ENCODE measurements at places on chromosomes 5 and 9.

DNA sequence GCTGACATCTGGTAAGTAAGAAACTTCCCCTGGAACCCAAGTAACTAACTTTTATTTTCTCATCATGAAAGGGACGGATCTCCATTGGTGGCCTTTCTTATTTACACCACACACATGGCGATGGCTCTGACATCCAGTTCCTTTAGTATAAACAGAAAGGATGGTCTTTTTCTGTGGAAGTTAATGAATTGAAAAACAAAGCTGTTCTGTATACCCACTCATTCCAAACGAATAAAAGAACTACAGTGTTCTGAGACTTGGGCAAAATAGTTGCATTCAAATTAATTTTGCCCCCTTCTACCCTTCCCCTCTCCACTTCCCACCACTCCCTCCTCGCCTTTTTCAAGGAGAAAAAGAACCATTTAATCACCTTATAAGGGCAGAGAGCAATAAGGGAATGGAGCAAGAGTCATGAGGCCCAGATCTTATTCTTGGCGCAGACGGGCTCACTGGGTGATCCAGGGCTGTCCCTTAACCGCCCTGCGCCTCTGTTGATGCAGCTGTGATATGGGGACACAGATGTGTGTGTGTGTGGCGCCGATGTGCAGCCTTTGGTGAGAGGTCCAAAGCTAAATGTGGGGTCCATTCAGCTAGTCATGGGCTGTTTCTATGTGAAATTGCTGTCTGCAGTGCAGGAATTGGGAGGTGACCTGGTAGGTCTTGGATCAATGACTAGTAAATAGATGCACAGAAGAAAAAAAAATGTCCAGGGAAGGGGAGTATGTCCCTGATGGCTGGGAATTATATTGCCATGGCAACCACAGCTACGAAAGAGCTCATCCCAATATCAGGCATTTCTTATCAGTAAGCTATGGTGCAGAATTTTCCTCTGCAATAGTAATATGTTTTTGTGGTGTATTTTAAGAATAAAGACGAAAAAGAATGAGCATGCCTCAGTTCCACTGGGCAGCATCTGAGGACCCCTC lies 141.5 kb upstream of the ERCC6L2 start:
- no peak for DNase-seq

GRCh38 chr9:102482776-102483175 lies 512.4 kb upstream of the CYLC2 start:
- no peak for DNase-seq

DNA sequence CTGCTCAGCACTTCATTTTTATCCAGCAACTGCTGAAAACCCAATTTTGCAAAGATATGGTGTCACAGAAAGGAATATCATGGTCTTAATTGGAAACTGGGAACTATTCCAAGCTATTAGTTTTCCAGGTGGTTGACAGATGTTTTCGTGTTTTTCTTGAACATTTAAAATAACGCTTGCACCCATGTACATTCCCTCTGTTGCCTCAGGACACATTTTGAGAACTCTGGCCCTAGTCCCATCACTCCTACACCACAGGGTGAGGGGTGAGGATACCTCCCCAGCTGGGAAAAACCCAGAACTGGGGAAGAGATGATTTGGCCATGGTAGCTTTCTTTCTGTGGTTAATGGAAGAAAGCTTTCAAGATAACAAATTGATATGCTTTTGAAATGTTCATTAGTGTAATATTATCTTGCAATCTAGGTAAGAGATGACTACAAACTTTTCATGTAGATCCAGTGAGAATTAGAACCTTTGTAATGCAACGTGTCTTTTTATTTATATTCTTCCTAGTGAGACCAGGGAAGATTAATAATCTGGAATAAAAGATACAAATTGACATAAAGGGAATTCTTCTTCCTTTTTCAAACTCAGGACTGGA lies 627.0 kb downstream of the RAB3C start:
- peak; percentile 45 for DNase-seq

DNA sequence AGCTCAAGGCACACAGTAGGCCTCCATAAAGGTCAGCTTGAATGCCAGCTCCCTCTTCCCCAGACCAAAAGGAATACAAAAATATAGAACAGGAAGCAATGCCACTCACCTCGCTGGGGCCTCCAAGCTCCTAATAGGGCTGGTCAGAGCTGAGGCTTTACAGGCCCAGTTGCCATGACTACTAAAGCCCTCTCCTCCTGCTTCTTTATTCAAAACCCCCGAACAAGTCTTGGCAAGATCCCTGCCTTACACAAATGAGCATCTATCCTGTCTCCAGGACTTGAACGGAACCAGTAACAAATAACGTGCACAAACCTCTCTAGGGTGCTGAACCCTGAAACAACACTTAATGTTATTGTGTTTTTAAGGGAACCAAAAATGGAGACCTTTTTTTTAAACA lies 136.3 kb downstream of the SIL1 start:
- DNase-seq: no peak

- no peak for DNase-seq
These were observed 458.0 kb downstream of the DMAC1 start for GRCh38 chr9:7341571-7341970.

GRCh38 chr5:13027874-13028273 lies 916.6 kb downstream of the DNAH5 start:
- no peak for DNase-seq

GRCh38 chr5:32703957-32704356 lies 7.2 kb upstream of the NPR3 start:
- no peak for DNase-seq

- no peak for DNase-seq
These were observed 772.1 kb upstream of the DMAC1 start for GRCh38 chr9:8571643-8572042.

- no peak for DNase-seq
These were observed 3.9 kb upstream of the LCN9 start for GRCh38 chr9:135659252-135659651.

- DNase-seq: no peak
These were observed 885.6 kb upstream of the DMAC1 start for GRCh38 chr9:8684978-8685708.

DNA sequence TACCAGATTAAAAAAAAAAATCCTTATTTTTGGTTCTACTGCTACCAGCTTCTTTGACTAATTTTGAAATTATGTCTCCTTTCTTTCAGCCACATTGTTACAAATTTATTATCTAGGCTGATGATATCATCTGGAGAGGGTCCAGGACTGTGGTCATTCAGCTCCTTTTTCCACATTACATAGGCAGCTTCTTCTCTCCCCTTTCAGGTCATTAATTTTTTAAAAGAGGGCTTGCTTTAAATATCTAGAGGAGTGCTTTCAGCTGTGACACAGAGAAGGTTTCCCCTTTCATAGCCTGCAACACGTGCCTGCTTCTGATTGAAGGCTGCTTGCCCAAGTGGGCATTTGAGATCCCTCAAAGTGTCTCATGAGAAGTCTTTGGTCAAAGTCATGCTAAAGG lies 155.7 kb upstream of the PAPPA start:
- peak; percentile 28 for DNase-seq

GRCh38 chr9:131813116-131813515 lies 73.2 kb upstream of the RAPGEF1 start:
- DNase-seq: no peak

- no peak for DNase-seq
These were observed 25.4 kb upstream of the ZSWIM6 start for GRCh38 chr5:61306531-61307131.

GRCh38 chr9:129064499-129064908 lies 16.4 kb upstream of the DOLPP1 start:
- no peak for DNase-seq

DNA sequence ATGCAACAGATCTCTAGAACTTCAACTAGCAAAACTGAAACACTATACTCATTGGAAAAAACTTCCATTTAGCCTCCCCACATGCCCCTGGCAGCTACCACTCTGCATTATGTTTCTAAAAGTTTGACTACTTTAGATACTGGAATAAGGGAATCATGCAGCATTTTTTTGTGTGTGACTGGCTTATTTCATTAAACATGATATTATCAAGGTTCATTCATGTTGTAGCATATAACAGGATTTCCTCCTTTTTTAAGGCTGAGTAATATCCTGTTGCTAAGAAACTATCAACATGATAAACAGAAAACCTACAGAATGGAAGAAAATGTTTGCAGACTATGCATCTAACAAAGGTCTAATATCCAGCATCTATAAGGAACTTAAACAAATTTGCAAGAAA lies 597.9 kb downstream of the DMRTA1 start:
- DNase-seq: peak; percentile 8

- DNase-seq: no peak
These were observed 330.2 kb upstream of the NREP start for GRCh38 chr5:112087222-112087621.
